GM12892 (cell line): ENCODE measurements at places on chromosomes 5 and 9.

DNA sequence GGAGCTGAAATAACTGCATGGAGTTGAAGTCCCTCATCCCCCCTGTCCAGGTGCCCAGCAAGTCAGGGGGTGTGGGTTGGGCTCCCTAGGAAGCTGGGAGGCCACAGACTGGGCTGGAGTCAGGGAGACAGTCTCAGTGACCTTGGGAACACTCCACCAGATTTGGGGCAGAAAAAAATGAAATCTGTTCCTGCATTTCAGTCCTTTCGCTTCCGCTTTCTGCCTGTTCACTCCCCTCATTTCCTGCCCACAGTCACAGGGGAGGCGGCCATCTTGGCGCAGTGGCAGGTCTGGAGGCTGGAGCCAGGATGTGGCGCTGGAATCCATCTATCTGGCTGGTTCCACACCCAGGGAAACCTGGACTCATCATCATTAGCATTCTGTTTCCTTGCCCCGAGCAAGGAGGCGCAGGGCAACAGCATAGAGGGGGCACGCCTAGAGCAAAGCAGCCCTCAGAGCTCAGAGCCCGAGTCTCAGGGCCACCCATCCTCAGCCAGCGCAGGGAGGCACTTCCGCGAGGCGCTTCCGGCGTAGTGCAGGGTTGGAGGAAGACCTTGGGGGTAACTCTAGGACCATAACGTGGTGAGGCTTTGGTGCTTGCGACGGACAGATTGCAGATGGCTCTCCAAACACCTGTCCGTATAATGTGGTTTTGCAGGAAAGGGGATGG lies 86.2 kb upstream of the HSPA9 start:
- no peak for DNase-seq

- no peak for DNase-seq
Measured at GRCh38 chr9:117718085-117718484, 13.9 kb downstream of the TLR4 start.

DNA sequence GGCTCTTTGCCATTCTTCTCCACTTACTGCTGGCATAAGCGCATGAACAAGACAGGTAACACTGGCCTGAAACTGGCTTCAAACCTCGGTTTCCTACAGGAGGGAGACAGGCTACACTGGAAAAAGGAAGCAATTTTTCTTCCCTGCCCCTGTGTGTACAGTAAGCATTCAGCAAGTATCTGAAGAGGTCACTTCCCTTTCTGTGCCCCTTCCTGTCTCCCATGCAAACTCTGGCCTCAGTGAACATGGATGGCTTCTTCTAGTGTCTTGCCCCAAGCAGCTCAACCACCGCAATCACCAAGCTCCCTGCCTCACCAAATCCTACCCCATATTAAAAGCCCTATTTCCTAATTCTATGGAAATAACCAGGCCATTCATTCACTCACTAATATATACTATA lies 42.4 kb downstream of the SERINC5 start:
- no peak for DNase-seq

DNA sequence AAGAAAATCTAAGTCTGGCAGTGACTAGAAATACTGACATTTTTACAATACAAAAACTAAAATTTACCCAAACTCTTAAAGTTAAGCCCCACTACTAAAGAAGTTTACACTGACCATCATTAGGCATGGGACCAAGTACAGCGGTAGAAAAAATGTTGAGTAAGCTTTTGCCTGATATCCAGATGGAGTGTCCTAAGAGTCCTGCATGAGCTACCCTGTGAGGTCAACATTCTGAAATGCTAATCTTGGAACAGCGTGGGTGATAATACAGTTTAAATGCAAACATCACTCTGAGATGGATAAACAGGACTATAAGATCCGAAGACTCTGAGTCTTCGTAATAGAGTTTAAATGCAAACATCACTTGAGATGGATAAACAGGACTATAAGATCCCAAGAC lies 189.7 kb downstream of the DCP2 start:
- DNase-seq: no peak

DNA sequence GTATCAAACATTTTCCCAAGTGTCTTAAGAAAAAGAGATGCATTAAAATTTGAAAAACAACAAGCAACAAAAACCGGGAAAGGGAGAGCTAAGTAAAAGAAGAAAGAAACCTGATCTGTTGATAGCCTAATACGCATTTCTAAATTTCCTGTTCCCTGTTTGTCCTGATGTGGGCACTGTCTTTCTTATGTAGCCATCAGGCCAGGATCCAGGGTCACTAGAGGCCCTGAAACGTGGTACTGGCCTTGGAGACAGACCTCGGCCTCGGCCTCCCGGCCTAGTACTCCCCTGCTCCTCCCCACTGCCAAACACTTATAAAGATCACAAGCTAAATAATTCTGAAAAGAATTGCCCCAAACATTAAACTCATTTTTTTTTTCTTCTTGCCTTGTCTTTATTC lies 547.2 kb downstream of the IRX1 start:
- no peak for DNase-seq

DNA sequence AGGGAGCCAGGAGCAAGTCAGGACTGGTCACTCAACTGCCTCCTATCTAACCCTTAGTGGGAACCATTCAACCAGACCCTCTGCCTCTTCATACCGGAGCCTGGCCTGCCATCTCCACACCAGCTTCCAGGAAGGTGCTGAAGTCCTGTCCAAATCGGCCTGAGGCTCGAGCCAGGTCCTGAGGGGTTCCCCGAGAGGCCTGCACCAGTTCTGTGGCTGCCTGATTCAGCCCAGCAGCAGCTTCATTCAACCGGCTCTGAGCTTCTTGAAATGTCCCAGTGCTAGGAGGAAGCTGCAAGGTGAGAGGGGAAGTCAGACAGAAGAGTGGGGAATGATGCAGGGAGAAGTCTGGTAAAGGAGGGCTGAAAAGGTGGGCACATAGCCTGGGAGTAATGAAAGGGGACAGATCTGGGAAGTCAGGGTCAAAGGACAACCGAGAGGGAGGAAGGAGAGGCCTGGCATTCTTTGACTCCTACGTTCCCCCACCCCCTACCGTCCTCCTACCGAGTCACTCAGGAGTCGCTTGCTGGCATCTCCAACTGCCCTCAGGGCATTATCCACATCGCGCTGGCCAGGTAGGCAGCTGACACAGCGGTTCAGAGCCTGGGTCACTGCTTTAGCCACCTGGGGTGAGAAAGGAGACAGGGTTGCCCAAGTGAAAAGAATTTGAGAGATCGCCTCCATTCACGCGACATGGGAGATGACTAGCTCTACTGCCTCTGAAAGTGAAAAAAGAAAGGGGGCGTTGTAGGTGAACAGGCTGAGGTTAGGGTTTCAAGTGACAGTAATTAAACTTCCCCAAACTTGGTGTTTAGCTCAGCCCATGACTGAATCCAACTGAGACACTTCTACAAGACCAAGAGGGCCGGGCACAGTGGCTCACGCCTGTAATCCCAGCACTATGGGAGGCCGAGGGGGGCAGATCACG lies 20.2 kb downstream of the TLN1 start:
- DNase-seq: no peak

DNA sequence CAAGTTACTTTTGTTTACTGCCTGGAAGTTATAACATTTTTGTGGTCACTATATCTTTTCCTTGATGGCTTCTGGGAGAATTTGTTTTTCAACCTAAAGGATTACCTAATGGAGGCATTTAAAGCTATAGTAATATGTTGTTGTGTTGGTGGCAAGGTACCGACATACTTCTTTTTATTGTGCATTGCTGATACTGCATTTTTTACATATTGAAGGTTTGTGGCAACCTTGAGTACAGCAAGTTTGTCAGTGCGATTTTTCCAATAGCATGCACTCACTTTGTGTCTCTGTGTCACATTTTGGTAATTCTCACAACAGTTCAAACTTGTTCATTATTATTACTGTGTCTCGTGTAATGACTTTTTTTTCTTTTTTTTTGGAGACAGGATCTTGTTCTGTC lies 246.3 kb downstream of the LRRC70 start:
- no peak for DNase-seq

- DNase-seq: no peak
Measured at GRCh38 chr9:121839726-121840500, 188.5 kb downstream of the DAB2IP start.

DNA sequence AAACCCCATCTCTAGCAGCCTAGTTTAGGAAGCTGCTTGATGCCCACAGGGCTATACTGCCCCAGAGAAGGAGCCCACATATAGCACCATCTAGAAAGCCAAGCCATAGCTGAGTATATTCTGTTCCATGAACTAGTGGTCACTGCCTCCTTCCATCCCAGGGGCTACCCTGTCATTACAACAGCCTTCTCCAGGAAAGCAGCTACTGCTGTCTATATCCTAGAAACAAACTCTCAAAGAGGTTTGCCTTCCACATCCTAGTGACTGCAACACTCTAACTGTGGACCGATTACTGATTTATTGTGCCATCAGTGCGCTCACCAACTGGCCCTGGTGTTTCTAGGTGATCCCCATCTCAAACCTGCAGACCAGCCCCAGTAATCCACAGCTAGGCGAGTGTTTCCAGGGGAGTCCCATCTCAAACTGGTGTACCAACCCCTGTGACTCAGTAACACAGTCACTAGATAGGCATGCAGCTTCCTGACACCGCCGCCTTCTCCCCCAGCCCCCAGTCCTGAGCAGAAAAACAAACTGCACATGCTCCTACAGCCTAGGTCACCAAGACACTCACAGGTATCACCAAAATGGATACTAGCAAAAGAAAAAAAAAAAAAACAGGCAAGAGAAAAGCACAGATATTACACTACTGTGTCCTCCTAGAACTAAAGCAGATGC lies 14.8 kb downstream of the SPTLC1 start:
- DNase-seq: no peak

- DNase-seq: no peak
Measured at GRCh38 chr5:7377761-7378160, 18.2 kb upstream of the ADCY2 start.

DNA sequence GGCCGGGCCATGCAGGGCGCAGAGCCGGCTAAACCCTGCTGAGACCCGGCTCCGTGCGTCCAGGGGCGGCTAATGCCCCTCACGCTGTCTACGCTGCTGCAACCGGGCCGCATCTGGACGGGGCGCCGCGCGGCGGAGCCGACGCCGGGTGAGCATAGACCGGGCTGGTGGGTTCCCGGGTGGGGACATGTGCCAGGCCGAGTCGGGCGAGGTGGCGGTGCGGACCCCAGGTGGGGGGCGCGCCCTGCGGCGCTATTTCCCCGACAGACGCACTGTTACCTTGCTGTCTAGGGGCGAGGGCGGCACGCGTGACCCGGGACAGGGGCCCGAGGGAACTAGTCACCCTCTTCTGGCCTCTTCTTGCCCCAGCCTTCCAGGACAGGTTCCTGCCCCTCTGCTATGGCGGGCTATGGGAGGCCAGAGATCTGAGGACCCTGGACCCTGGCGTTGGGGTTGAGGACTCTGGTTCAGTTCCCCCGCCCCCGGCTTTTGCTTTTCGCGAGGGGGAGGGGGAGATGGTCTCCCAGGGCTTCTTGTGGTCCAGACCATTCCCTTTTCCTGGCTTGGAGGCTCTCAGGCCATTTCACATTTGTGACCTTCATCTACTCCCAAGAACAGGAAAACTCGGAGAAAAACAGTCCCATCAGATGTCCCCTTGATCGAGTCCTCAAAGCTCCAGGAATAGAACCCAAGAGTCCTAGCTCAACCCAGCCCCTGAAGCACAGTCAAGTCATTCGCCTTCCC lies 536 bp downstream of the SLC27A4 start:
- no peak for DNase-seq

DNA sequence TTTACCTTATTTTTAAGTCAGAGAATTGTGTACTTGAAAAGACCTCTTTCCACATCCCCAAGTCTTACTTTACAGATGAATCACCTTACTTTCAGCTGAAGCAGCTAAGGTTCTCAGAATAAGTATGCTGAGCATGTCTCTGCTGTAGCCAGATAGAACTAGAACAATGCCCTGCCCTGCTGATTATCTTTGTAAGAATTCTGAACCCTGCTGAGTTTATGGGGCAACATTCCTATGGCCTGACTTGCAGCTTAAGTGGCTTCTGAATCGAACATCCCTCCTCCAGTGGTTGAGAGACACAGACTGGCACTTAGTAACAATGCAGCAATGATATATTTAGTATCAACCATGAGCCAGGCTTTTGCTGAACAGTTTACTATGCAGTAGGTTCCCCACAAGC lies 592.0 kb upstream of the WWC1 start:
- no peak for DNase-seq

- no peak for DNase-seq
Measured at GRCh38 chr9:105173826-105174225, 70.6 kb upstream of the SLC44A1 start.

DNA sequence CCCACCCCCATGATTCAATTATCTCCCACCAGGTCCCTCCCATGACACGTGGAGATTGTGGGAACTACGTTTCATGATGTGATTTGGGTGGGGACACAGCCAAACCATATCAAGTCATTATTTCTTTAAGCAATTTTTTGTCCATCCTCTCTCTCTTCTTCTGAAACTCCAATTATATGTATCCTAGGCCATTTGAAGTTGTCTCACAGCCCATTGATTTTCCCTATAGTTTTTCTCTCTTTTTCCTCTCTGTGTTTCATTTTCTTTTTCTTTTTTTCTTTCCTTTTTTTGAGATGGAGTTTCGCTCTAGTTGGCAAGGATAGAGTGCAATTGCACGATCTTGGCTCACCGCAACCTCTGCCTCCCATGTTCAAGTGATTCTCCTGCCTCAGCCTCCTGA lies 101.9 kb upstream of the CXCL14 start:
- DNase-seq: no peak

GRCh38 chr9:972501-973294 lies 3.8 kb upstream of the DMRT3 start:
- no peak for DNase-seq

DNA sequence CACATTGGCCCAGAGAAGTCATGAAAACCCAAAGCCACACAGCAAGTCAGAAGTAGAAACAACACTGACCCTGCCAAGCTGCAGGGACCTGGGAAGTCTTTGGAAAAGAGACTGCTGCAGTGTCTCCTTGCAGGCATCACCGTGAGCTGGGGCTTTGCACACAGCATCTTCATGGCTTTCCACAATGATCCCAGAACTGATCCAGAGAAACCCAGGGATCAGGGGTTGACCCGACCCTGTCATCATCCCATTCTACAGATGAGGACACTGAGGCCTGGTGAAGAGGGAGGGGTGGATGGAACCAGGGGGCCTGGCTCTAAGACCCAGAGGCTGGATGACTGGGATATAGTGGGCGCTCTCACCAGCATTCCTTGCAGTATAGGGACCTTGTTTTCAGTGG lies 4.3 kb upstream of the FAM78A start:
- no peak for DNase-seq
